ENCODE measurements at places on chromosomes 2 and 18.
A peak's percentile ranks its signal among the peaks of the same experiment; 100 is the strongest.

GRCh38 chr2:135952891-135953290 lies 32.5 kb downstream of the DARS1 start:
- DNase-seq, result no peak

GRCh38 chr2:140085674-140086073 lies 1305.5 kb upstream of the NXPH2 start:
- no peak for DNase-seq

GRCh38 chr2:85516653-85517389 lies 22.1 kb upstream of the MAT2A start:
- DNase-seq, result no peak

DNA sequence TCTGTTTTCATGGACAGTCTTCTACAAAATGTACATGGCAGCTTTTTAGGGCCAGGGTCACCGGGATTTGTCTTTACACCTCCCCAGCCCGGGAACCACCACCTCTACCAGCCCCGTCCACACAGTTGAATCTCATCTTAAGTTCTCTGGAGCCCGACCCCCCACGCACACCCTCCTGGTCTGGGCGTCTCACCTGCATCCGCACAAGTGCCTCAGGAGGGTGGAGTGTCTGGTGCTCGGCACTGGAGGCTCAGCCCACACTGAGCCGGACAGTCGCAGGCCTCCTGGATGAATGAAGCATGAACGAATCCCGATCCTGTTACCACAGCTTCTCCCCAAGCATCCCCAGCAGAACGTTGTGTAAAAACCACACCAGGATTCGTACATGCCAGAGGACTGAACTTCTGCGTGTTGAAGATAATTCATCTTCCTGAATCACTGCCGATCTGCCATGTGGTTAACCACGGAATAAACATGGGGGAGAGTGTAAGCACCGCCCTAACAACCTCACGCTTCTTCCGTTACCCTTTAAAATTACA lies 162.0 kb downstream of the RTP5 start:
- no peak for DNase-seq

DNA sequence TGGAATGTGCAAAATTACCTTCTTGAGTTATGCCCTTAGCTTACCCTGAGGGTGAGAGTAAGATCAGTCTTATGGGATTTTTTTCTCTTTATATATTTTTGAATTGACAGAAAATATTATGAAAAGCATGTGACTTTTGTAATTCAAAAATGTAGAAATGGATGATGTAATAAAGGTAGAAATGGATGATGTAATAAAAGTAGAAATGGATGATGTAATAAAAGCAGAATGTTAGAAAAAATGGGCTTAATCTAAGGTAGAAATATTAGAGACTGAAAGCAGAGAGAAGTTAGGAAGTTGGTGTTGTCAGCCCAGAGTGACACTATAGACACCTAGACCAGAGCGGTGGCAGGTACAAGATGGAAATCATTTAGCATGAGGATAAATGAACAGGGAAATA lies 107.1 kb upstream of the THSD7B start:
- DNase-seq, result no peak

GRCh38 chr2:184921676-184922075 lies 323.3 kb downstream of the ZNF804A start:
- no peak for DNase-seq

DNA sequence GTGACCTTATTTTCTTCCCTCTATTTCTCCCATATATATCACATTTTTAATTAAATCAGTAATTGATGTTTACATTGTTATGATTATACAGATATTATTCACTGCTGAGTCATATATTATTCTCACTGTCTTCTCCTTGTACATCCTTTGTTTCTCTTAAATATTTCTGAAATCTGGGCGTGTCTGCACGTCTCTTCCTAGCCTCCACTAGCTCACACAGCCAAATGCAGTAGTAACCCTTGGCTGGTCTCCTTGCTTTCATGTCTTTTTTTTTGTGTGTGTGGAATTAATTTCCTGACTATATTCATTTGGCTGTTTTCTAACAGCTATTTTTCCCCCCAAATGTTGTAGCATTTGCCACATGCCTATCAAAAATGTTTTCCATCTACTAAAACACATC lies 15.8 kb downstream of the CCNYL1 start:
- DNase-seq, result no peak

- DNase-seq, result peak; percentile 45
Observed at GRCh38 chr2:96260387-96261260, 5.2 kb downstream of the TMEM127 start.

- peak; percentile 68 for DNase-seq
Observed at GRCh38 chr18:50819027-50819727, 639 bp downstream of the MRO start.

- no peak for DNase-seq
Observed at GRCh38 chr2:71008342-71008741, 13.7 kb upstream of the TEX261 start.

DNA sequence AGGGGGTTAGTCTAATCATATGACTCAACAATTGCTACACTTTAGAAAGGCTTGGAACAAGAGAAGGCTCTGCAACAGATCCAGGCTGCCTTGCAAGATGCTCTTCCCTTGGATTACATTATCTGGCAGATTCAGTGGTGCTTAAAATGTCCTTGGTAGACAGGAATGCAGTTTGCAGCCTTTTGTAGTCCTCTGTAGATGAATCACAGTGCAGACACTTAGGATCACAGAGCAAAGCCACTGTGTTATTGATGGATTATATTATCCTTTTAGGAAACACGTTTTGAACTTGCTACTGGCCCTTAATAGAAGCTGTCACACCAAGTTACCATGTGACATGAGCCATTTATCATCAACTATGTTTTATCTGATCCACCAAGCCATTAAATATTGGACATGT lies 152.2 kb downstream of the CBLN2 start:
- DNase-seq, result no peak

DNA sequence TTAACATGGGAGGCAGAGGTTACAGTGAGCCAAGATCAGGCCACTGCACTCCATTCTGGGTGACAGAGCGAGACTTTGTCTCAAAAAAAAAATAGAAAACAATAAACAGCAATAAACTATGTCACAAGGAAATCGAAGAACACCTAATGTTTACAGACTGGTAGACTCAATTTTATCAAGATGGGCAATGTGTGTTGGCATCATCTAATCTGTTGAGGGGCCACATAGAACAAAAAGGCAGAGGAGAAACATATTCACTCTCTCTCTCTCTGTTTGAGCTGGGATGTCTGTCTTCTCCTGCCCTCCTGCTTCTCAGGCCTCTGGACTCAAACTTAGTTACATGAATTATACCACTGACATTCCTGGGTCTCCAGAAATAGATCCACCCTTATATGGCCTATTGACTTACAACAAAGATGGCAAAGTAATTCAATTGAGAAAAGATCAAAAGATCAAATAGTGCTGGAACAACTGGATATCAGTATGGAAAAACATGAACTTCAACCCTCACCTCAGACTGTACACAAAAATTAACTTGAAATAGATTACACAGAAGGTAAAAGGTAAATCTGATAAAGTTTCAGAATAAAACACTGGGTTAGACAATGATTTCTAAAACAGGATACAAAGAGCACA lies 703.8 kb upstream of the CRIM1 start:
- no peak for DNase-seq

DNA sequence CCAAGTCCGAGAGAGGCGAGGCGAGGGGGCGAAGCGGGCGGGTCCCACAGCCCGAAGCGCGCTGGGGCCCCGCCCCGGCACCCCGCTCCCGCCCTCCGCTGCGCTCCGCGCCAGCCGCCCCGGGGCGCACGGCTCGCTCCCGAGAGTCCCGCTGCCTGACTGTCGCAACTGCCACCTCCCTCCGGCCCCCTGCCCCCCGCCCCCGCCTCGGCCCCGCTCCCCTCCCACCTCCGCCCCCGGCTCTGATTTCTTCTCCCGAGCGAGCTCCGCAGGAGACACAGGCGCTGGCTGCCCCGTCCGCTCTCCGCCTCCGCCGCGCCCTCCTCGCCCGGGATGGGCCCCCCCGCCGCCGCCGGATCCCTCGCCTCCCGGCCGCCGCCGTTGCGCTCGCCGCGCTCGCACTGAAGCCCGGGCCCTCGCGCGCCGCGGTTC lies at the start of gene WNT6:
TSS of gene WNT6 (plus strand) at position 250 of the 432 bp plus-strand sequence. CDS start 233 bp downstream, outside the sequence.
- no peak for DNase-seq

- DNase-seq, result no peak
Observed at GRCh38 chr2:16587601-16588000, 78.0 kb downstream of the CYRIA start.

DNA sequence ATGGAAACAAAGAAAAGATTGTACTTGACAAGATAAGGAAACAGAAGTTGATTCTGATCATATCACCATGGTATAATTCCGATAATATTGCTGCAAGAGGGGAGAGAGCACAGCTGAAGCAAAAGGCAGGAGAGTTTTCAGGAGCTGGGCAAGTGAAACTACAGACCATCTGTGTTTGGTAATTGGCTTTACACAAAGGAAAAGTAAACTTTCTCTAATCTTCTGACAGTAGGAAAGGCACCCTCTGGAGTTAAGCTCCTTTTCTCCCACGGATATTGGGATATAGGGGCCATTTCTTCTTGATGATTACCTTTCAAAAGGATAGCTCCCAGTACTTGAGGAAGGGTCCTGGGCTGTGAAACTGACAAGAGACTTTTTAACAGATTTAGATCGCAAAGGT lies 29.9 kb upstream of the REG3A start:
- no peak for DNase-seq

- no peak for DNase-seq
Observed at GRCh38 chr2:206435742-206436141, 7.6 kb upstream of the ADAM23 start.

DNA sequence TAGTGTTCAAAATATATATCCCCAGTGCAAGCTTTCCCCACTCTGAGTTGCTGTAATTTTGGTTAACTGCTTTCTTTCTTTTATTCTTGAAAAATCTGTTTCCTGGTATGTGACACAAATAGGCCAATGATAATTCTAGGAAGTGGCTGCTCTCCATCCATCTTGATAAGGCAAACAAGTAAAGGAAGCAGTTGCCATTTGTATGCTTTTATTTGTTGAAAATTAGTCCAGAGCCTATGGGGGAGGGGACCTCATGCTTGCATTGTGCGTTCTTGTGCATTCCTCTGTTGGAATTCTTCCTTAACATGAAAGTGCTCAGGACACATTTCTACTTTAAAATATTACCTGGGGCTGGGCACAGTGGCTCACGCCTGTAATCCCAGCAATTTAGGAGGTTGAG lies 111.2 kb upstream of the FSHR start:
- no peak for DNase-seq

DNA sequence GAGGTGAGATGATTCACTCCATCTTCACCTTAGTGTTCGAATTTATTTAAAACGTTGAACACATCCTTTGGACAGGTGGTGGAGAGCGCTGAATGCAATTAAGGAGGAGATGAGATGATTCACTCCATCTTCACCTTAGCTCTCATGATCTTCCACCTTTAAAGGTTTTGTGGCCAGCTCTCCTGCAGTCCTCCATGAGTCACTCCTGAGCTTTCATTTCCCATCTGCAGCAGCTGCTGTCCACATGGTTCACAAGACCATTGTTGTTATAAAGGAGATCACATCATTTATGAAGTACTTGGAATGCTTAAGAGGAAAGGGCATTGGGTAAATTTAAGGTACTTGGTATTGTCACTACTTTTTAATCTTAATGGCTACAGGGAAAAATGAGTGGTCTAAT lies 298.5 kb downstream of the PAX3 start:
- DNase-seq, result no peak

GRCh38 chr2:27356382-27357181 lies at the start of gene GTF3C2:
TSS of gene GTF3C2 (minus strand) at chr2:27356764. CDS start at chr2:27343554, 13,210 bp downstream.
- peak; percentile 95 for DNase-seq

GRCh38 chr18:70621710-70622109 lies 332.9 kb downstream of the SOCS6 start:
- no peak for DNase-seq

DNA sequence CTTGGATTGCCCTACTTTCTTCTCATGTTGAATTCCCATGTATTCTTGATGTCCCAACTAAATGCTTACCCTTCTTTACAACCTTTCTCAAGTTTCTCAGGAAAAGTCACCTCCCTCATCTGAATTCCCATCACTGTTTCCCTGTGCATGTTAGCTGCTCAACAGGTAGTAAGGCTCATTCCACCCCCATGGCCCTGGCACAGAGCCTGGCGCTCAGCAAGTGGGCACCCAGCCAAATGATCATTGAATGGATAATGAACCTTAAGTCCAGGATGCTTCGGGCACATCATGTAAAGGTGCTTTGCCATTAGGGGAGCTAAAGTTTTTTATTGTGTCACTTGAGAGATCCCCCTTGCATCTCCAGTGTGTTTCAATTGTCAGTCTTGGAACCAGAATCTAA lies 124.0 kb downstream of the PKP4 start:
- DNase-seq, result no peak

- DNase-seq, result no peak
Observed at GRCh38 chr18:48238636-48239035, 170.5 kb downstream of the ZBTB7C start.

DNA sequence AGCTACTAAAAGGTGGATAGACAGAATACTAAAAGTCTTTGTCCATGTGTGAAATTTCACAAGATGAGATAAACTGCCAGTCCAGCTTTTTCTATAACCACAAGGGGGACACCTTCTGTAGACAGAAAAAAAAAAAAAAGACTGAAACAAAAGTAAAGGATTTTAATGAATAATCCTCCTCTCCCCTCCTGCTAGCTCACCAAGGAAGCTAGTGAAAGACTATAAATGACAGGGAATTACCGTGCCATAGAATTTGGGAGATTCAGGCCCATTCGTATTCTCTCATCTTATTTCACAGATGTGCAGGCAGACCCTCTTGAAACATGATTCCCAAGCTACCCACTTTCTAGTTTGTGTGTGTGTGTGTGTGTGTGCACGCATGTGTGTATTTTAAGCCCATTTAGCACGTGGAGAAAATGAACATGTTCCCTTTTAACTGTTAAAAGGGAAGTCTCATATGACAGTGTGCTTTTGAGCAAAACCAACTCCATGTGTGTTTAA lies 36.3 kb upstream of the SLC8A1 start:
- DNase-seq, result no peak

- peak; percentile 89 for DNase-seq
Observed at GRCh38 chr2:120867290-120868241, 131.9 kb downstream of the GLI2 start.

DNA sequence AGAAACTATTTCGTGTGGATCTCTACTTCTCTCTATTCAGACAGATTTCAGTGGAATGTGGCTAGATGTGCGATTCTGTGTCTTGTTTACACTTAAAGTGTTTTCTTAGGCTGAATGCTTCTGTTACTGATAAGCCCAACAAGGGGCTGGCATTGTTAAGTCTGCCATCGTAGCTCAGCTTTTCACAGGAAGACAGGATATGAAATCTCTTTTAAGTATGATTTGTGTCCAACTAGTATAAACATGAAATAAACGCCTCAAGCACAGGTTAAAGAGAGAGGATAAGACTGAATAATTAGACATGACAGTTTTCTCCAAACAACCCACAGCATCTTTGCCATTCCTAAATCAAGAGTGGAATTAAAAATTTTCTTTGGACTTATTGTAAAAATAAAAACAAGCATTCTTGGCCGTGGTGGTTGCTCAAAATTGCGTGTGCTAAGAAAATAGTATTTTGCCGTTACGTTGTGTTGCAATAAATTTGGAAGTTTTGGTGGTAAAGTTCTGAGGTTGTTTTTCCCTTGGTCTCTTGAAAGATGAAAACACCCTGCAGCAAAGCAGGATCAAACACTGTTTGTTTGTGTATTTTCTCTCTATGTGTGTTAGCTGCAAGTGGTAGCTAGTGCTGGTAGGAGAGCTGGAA lies 1.0 kb downstream of the VIT start:
- no peak for DNase-seq
